OCI-M1 (cell line): ENCODE measurements at places on chromosomes 11 and 22.
A peak's percentile ranks its signal among the peaks of the same experiment; 100 is the strongest.

DNA sequence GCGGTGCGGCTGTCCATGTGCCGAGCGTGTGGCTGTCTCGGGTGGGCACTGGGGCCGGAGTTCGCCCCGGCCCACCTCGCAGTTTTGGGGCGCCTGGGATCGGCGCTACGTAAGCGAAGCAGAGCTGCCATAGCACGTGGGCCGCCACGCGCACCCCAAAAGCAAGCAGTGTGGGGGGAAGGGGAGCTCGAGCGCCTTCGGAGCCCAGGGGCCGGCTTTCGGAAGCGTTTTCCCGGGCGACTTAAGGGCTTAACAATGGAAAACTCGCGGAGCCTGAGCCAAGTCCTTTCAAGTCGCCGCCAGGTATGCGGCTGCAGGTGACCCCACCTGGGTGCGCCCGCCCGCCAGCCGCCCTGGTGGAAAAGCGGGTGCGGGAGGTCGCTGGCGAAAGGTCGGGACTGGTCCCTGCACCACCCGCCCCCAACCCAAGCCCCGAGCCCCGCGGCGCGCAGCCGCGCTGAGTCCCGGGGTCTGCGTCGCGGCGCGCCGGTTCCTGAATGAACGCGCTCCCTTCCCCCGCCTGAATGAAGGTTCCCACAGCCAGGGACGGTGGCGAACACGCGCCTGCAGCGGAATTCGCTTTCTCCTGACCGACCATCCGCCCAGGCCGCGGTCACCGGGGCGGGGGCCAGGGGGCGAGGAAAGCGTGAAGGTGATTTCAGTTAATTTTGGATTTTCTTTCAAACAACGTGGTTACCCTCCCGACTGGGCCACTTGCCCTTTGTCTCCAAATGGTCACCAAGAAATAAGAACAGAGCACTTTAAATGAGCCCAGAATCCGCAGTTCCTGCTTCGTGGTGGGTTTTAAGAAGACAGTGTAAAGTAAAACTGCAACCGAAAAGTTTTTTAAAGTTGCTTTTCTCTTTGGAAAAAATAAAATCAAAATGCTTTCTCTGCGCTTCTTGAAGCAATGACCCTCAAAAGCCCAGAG, 2.8 kb upstream of the CCND1 start:
- DNase-seq = peak; percentile 94

- no peak for DNase-seq
Observed at GRCh38 chr11:134913999-134914590, 502.1 kb upstream of the B3GAT1 start.

- DNase-seq = no peak
Observed at GRCh38 chr11:127055236-127055635, 54.7 kb upstream of the KIRREL3 start.

DNA sequence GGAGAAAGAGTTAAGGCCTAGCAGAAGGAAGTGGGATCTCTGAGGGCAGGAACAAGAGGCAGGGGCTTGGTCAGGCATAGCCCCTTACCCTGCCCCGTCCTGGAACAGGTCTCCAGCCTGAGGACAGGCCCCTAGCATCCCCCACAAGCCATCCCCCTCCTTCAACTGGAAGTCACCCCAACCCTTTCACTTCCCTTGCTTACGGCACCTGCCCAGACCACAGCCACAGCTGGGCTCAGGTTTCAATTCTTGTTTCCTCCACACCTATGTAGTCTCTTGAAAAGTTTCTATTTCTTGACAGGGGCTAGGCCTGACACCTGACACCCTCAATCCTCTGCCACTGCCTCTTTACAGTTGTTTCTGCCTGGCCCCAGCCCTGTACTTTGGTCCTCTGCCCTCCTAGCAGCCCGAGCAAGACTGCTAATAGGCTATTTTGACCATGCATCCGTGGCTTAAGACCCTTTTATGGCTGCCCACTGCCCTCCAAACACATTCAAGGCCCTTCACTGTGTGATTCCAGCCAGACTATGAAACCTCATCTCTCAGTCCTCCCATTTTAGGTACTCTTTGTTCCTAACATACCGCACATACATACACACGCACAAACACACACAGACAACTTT, 10.9 kb upstream of the FCHSD2 start:
- DNase-seq = no peak

- DNase-seq = no peak
Observed at GRCh38 chr11:133443206-133443747, 89.0 kb downstream of the OPCML start.
